Motor neuron (in vitro differentiated cells): ENCODE measurements at places on chromosomes 3 and 15. TPM values are rescaled to one million over a fixed set of nuclear protein-coding genes. Genes with fewer than 3 reads are reported as not detected.

EFL1 gene
- 13.8 and 14.9 TPM in 2 replicates for total RNA-seq

ZPLD1 gene
- total RNA-seq: 0.89 and 1.4 TPM in 2 replicates

TIMP4 gene
- total RNA-seq: 1.2 and 2.1 TPM in 2 replicates

KBTBD12 gene
- 0.05 and 0.19 TPM in 2 replicates for total RNA-seq

KLHDC8B gene
- 68.0 and 70.3 TPM in 2 replicates for total RNA-seq

ALPK3 gene
- total RNA-seq: 0.78 and 1.8 TPM in 2 replicates

PLAAT1 gene
- total RNA-seq: 7.9 and 9.9 TPM in 2 replicates

FAM81A gene
- total RNA-seq: 1.2 and 1.3 TPM in 2 replicates

PLSCR4 gene
- 0.27 and 0.38 TPM in 2 replicates for total RNA-seq

GCNT3 gene
- total RNA-seq: 0.73 and 2.0 TPM in 2 replicates

UNC13C gene
- total RNA-seq: not detected in 2 replicates

PLA1A gene
- total RNA-seq: not detected in 2 replicates

CPEB1 gene
- total RNA-seq: 6.3 and 6.4 TPM in 2 replicates

KBTBD13 gene
- 0.19 TPM in 1 of 2 replicates, not detected in the other for total RNA-seq

PHLDB2 gene
- total RNA-seq: 3.1 and 3.4 TPM in 2 replicates

RSL24D1 gene
- 106 and 116 TPM in 2 replicates for total RNA-seq

GABRB3 gene
- 0.21 TPM in 1 of 2 replicates, not detected in the other for total RNA-seq

SLC30A4 gene
- 20.4 and 21.0 TPM in 2 replicates for total RNA-seq

GRIP2 gene
- total RNA-seq: 3.4 and 5.0 TPM in 2 replicates

CPNE9 gene
- total RNA-seq: 0.20 and 0.81 TPM in 2 replicates

MCF2L2 gene
- total RNA-seq: 8.1 and 10.2 TPM in 2 replicates

TTBK2 gene
- total RNA-seq: 19.8 and 20.3 TPM in 2 replicates

C3orf20 gene
- total RNA-seq: 0.11 and 0.13 TPM in 2 replicates

EFCC1 gene
- 0.09 and 0.16 TPM in 2 replicates for total RNA-seq

CP gene
- total RNA-seq: 0.22 and 2.1 TPM in 2 replicates

ASB14 gene
- total RNA-seq: 0.42 and 0.68 TPM in 2 replicates

NR1D2 gene
- total RNA-seq: 14.7 and 15.1 TPM in 2 replicates

TRH gene
- total RNA-seq: 0.35 TPM in 1 of 2 replicates, not detected in the other

PEAK1 gene
- total RNA-seq: 22.9 and 44.1 TPM in 2 replicates

RASGRP1 gene
- total RNA-seq: 2.9 and 4.7 TPM in 2 replicates

CIAO2A gene
- 99.6 and 104 TPM in 2 replicates for total RNA-seq

ARNT2 gene
- total RNA-seq: 5.0 and 14.3 TPM in 2 replicates

PAK6 gene
- 1.5 and 1.6 TPM in 2 replicates for total RNA-seq

BNC1 gene
- 0.11 and 0.17 TPM in 2 replicates for total RNA-seq

CCR9 gene
- 0.14 and 0.31 TPM in 2 replicates for total RNA-seq

EFHB gene
- 0.49 and 0.81 TPM in 2 replicates for total RNA-seq

TNNC1 gene
- 2.2 and 2.4 TPM in 2 replicates for total RNA-seq

SERINC4 gene
- total RNA-seq: 0.46 and 0.88 TPM in 2 replicates

SCN11A gene
- 0.46 and 0.70 TPM in 2 replicates for total RNA-seq

CNTN4 gene
- 24.3 and 25.3 TPM in 2 replicates for total RNA-seq

GNB4 gene
- total RNA-seq: 13.9 and 15.0 TPM in 2 replicates

TMEM87A gene
- 85.1 and 88.9 TPM in 2 replicates for total RNA-seq

ADPGK gene
- total RNA-seq: 32.9 and 43.7 TPM in 2 replicates

NTRK3 gene
- total RNA-seq: 13.2 and 13.8 TPM in 2 replicates

VGLL4 gene
- 96.9 and 98.2 TPM in 2 replicates for total RNA-seq

H1-8 gene
- total RNA-seq: not detected in 2 replicates

TXNRD3 gene
- total RNA-seq: 3.2 and 4.8 TPM in 2 replicates

TM6SF1 gene
- total RNA-seq: 0.50 TPM in 1 of 2 replicates, not detected in the other

AGBL1 gene
- 0.36 and 0.67 TPM in 2 replicates for total RNA-seq
